ENCODE measurements at places on chromosomes 5 and 9. TPM values are rescaled to one million over a fixed set of nuclear protein-coding genes. Genes with fewer than 3 reads are reported as not detected.

Gene BAAT
- 0.15 TPM for total RNA-seq

Gene BARHL1
- not detected for total RNA-seq

Gene ABL1
- total RNA-seq, result 34.4 TPM

Gene FOXD4L5
- total RNA-seq, result 0.30 TPM

Gene KIF20A
- total RNA-seq, result not detected

Gene PRRT1B
- not detected for total RNA-seq

DNA sequence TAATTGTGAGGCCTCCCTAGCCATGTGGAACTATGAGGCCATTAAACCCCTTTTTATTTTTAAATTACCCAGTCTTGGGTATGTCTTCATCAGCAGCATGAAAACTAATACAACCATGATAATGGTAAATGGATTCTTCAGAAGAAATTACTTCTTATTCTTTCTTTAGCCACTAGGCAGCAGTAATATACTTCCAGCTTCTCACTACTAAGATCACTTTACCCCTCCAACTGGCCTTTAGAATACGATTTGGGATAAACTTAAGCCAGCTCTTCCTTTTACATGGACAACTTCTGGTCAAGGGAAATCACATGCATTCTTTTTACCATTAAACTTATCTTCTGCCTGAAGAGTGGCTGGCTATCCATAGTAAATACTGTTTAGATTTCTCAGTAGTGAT lies 355.4 kb downstream of the MAN2A1 start:
- no peak for DNase-seq

GRCh38 chr5:126780165-126780827 lies 3.4 kb downstream of the LMNB1 start:
- peak; percentile 72 for DNase-seq

GRCh38 chr5:24606971-24607370 lies 37.8 kb downstream of the CDH10 start:
- no peak for DNase-seq

GRCh38 chr5:67774267-67774552 lies 441.3 kb upstream of the PIK3R1 start:
- DNase-seq, result no peak

DNA sequence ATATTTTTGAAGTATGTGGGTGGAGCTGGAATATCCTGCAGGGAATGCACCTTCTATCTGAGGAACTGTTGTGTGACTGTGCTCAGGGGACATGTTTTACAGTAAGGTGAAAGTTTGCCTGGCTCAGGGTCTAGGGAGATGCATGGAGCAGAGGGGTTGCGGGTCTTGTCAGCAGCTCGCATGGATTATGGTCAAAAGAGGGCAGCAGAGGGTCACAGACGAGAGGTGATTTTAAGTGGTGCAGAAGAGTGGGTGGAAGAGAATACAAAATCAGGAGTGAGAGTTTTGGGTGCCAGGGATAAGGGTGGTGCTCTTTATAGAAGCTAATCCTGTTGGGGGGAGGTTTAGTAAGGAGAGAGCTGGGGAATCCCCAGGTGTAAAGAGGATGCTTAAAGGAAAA lies 53.5 kb upstream of the GRIN3A start:
- DNase-seq, result no peak

- no peak for DNase-seq
Observed at GRCh38 chr5:83378624-83379289, 92.8 kb upstream of the VCAN start.

- peak; percentile 32 for DNase-seq
Observed at GRCh38 chr9:114484854-114485443, 20.3 kb downstream of the WHRN start.

- no peak for DNase-seq
Observed at GRCh38 chr5:53397845-53398244, 82.6 kb upstream of the FST start.

DNA sequence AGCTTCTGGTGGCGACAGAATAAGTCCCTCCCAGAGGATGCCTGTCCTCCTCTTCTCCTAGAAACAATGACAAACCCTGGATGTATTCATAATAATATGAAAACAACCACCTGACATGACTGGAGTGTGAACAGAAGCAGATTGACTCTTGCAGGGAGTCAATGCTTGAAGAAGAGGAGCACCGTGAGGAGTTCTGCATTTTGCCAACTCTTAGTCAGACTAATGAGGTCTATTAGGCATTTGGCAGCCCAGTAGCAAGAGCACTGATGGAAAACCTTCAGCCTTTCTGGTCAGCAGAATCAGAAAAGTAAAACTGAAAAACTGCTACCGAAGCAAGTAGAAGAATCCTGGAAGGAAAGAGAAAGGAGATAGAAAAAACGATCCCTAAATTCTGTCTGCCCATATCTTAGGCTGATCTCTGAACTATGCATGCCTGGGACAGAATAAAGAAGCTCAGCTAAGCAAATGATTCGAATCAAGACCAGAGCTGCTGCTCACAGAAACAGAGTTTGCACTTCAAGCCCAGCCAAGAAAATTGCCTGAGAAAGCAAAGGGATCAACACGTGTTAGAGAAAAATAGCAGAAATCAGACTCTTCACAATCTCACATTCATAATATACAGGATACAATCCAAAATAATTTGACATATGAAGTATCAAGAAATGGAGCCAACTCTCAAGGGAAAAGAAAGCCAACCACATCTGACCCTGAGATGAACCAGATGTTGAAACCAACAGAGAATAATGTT lies 69.5 kb upstream of the OSMR start:
- DNase-seq, result no peak

GRCh38 chr5:123120197-123120596 lies 31.2 kb downstream of the PRDM6 start:
- no peak for DNase-seq

DNA sequence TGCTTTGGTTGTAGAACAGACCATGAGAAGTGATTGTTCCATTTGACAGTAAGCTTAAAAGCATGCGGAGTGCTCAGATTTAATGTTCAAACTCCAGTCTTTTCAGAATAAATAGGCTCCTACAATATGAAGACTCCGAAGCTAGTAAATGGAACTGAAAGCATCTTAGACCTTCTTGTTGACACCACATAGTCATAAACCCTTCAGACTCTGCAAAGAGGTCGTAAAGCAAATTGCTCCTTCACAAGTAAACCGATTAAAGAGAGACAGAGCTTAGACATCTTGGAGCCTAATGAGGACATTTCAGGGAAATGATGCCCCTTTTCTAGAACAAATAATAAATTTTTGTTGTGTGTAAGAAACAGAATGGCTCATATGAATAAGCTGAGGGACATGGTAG lies 511.0 kb upstream of the RIOK2 start:
- DNase-seq, result no peak

DNA sequence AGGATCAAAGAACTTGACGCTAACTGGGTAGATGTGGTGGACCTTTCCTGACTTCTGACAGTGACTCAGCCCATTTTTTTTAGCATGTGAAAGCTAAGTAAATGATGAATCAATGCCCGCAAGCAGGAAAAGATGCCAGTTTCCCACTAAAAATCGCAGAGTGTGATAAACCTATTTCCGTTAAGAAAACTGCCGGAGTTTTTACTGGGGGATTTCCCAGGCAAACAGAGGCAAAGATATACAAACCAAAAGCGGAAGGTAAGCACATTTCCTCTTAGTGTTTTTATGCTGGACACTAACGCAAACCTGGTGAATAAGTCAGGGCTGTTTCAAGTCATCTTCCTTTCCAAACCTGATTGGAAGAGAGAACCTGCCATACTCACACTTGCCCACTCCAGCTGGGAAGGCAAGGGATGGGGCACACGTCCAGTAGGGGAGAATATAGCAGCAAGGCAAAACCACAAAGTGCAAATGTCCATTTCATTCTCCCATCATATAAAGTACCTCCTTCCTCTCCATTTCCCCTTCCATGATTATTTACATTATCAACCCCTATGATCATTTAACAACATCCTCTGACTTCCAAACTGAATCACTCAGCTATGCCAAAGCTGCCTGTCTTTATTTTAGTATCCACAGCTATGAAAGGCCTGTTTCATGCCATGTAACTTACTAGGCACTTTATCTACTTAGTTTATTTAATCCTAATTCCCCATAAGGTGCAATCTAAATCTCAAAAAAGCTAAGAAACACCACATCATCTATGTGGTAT lies 349.7 kb upstream of the RFX3 start:
- DNase-seq, result no peak

- no peak for DNase-seq
Observed at GRCh38 chr9:134500931-134501760, 140.5 kb upstream of the COL5A1 start.

- no peak for DNase-seq
Observed at GRCh38 chr5:172733131-172733973, 37.6 kb downstream of the DUSP1 start.

- no peak for DNase-seq
Observed at GRCh38 chr9:93136011-93136440, 2.0 kb upstream of the NINJ1 start.

DNA sequence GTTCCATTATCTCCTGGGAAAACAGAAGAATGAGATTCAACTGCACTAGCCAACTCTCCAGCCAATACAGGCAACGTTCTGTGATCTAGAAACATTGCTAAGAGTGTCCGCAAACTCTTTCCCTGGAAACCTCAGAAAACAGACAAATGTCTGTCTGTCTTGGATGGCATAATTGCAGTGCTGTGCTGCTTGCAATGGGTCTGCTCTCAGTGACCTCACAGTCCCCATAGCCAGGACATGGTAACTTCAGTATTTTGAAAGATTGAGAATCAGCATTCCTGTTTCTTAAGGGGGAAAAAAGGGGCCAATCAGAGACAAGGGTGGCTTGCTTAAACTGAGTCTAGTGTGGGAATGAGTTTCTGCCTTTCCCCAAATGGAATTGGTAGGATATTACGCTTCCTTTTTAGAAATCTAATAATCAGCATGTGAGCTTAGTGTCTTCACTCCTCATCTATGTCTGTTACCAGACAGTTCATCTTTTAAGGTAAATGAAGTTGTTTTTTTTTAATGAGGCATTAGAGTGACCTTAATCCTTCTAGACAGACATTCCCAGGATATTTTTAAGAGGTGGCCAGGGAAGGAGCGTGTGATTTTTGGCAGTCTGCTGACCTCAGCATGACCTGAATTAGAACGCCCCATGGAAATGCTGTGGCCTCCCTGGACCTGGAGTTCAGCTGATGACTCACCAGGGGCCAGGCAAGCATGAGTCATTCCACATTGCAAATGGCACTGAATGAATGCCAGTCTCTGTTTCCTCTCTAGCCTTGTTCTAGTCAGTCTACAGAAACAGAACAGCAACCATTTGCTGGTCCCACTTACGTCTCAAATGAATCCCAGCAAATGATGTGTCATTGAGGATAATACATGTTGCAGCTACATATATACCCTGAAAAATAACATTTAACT lies 210.2 kb upstream of the ACTBL2 start:
- DNase-seq, result no peak

GRCh38 chr5:151075698-151076331 lies 5.0 kb downstream of the TNIP1 start:
- no peak for DNase-seq

DNA sequence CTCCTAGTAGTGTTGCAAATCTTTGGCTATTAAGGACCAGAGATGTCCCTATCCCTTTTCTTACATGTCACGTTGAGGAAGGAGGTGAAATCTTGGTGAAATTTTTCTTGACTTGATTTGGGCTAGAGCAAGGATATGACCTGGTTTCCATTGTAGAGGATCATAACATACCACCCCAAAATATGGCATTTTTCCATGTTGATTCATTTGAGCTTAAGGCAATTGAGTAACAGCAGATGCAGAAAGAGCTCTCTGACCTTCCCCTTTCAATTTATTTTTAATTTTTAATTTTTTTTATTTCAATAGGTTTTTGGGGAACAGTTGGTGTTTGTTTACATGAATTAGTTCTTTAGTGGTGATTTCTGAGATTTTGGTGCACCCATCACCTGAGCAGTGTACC lies 61.2 kb upstream of the MAP1B start:
- no peak for DNase-seq

DNA sequence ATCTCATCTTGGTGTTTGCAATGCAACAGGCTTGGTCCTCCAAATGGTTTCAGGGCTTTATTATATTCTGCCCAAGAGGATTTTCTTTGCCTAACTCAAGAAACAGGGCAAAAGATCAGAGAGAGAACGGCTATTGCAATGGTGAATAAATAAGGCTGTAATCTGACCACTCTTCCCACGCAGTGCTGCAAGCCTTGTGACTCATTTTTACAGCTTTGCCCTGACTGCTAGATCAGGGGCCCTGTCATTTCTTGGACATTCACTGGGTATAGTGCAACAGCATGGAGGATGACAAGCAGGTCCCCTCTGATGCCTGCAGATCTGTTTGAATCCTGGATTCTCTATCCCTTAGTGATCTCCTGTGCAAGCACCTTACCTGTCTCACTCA lies 459.1 kb downstream of the EBF1 start:
- no peak for DNase-seq

- DNase-seq, result no peak
Observed at GRCh38 chr9:115786321-115786720, 367.3 kb upstream of the PAPPA start.

- no peak for DNase-seq
Observed at GRCh38 chr5:132546108-132546507, 2.8 kb upstream of the IL5 start.

Measured in CD4-positive, alpha-beta memory T cell (primary cell).